ENCODE measurements at places on chromosomes 12 and 14.

GRCh38 chr12:1666685-1667162 lies 24.1 kb upstream of the ADIPOR2 start:
- DNase-seq = no peak

DNA sequence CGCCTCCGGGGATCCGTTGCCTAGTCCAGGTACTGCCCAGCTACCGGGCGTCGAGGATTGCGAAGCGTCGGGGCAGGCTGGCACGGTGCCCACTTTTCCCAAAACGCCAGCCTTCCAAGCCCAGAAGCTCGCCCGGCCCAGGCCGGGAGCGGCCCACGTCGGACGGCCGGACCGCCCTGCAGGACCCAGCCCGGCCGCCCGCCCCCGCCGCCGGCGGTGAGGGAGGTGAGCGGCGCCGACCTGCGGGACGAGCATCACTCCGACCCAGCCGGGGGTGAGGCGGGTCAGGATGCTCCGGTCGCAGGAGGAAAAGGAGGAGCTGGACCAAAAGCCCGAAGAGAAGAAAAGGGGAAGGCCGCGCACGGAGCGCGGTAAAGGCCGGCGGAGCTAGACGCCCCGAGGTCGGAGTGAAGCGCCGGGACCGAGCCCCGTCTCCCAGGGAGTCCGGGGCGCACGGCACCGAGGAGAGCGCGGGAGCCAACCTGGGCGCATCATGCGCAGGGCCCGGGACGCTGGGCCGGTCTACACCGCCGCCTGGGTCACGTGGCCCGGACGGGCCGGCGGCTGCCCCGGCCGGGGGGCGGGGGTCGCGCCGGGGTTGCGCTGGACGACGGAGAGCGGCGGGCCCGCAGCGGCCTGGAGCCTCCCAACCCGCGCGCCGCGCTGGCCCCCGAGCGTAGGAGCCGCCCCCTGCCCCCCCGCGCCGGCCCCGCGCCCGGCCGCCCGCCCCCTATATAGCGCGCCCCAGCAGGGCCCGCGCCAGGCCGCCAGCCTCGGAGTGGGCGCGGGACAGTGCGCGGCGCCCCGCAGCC lies at the start of gene AQP5:
Gene AQP5, plus strand, starts transcription at position 762 of the 812 bp plus-strand sequence. CDS start 146 bp downstream, outside the sequence.
- DNase-seq = no peak

DNA sequence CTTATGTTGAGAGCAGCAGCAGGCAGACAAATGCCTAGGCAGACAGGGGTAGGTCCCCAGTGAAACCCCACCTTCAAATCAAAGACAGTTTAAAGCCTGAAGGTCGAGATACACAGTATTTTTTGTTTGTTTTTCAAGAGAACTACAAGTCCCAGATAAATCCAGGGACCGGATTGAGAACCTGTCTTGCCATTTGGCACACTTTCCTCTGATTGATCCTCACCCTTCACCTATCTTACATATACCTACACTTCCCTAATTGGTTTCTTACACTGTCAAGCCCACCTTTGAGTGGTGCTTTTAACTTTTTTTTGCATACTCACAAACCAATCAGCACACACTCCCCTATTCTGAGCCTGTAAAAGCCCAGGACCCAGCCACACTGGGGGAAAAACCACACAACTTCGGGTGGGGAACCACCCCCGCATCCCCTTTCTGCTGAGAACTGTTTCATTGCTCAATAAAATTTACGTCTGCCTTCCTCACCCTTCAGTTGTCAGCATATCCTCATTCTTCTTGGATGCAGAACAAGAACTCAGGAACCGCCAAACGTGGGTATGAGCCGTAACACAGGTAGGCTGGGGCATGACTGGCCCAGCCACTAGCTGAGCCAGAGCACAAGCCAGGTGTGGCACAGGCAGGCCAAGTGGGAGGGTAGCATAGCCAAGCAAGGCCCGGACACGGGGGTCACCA lies 11.1 kb downstream of the DICER1 start:
- no peak for DNase-seq

DNA sequence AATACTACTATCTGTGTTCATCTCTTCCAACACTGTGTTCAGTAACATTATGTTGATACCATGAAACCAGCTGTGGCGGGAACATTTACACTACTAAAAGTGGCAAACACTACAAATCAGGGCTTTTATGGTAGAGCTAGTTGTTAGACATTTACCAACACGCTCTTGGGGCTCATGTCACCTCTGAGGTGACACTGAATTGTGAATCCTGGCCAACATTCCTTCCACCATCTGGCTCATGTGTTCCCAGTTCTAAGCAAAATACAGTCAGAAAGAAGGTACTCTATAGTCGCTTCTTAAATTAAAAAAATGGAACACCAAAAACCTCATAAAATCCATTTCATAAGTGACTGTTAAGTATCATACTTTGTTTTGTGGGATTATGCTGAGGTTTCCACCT lies 436.6 kb downstream of the FUT8 start:
- DNase-seq = no peak

- DNase-seq = no peak
Measured at GRCh38 chr12:68850390-68850789, 42.4 kb downstream of the MDM2 start.

DNA sequence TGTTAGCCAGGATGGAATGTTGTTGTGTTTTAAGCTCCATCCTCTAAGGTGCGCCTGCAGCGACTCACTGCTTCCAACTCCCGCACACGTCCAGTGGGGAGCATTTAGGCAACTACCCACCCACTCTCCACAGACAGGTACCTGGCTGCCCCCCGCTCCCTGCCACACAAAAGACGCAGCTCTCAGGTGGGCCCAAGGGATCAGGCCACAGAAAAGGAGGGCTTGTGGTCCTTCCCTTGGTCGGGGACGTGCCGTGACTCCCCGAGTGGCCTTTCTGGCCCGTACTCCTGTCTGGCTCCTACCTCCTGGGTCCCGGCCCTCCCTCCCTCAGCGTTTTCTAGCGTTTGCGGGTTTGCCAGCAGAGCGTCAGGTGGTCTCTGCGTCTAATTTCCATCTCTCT lies 16.2 kb downstream of the TEDC1 start:
- DNase-seq = no peak

DNA sequence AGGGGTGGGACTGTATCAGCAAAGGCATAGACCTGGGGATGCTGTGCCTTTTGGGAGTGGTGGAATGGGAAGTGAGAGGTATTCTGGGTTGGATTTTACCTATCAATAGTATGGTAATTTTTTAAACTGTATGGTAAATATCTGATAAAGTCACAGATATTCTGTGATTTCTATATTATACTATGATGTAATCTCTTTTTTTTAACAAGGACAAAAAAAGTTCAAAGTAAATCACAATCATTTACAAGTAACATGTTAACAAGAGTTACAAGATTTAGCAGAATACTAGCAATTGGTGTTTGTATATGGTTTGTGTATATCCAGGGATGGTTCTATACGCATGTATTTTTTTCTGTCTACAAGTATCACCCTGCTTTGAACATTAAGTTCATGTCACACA lies 56.0 kb downstream of the BMAL2 start:
- no peak for DNase-seq

GRCh38 chr12:123164222-123164621 lies 13.3 kb upstream of the PITPNM2 start:
- no peak for DNase-seq

GRCh38 chr14:53894456-53894855 lies 62.2 kb downstream of the BMP4 start:
- DNase-seq = peak; percentile 75

GRCh38 chr12:114302117-114302516 lies 103.8 kb downstream of the TBX5 start:
- no peak for DNase-seq

- DNase-seq = no peak
Measured at GRCh38 chr14:52272375-52272774, 4.9 kb downstream of the PTGDR start.

GRCh38 chr12:8127138-8127537 lies 3.7 kb downstream of the CLEC4A start:
- DNase-seq = no peak

- no peak for DNase-seq
Measured at GRCh38 chr12:130286741-130287440, 50.8 kb upstream of the PIWIL1 start.

DNA sequence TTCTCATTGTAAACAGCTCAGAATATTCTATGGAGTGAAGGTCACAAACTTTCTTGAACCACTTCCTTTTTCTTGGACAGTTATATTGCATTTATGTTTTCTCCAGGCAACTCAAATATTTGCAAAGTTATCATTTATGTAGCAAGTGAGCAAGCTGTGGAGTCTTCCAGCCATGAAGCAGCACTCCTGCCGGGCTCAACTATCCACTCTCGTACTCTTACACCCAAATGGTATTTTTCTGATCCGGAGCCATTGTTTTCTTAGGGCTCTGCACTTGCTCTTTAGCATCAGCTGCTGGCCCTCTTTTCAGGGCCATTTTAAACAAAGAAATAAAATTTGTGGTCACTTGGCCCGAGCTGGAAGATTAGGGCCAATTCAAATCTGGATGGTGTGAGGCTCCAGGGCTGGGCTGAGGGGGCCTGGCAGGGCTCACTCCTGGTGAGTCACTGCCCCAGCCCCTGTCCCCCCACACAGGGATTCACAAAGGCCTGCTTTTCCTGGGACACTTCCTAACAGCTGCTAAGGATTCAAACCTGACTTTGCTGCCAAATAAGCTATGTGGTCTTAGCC lies 19.7 kb downstream of the SYNE3 start:
- no peak for DNase-seq

DNA sequence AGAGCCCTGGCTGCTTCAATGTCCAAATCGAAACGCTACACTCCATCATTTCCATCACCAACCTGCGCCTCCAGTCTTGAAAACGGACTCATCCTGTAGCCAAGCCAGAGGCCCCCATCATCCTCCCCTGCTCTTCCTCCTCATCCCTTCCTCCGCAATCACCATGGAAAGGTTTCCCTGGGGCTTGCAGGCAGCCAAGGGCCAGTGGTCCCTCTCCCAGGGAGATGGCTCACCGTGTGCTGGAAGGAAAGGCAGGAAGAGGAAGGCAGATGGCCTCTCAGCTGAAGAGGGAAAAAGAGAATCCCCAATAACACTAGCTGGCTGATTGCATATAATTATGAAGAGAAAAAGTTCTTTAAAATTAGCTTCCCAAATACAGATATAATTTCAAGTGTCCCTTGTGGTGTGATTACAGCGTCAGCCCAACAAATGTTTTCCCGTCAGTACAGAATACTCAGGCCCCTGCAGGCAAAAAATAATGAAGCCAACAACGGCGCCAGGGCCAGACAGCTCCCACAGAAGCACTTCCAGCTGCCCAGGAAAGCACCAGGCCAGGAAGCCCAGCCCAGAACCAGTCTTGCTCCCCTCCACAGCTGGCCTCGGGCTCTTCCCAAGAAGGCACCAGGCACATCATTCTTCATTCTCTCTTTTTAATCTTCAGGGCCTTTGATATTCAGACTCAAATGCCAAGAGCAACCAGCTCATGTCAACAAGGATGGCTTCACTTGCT lies 24.7 kb downstream of the ITPK1 start:
- peak; percentile 57 for DNase-seq

DNA sequence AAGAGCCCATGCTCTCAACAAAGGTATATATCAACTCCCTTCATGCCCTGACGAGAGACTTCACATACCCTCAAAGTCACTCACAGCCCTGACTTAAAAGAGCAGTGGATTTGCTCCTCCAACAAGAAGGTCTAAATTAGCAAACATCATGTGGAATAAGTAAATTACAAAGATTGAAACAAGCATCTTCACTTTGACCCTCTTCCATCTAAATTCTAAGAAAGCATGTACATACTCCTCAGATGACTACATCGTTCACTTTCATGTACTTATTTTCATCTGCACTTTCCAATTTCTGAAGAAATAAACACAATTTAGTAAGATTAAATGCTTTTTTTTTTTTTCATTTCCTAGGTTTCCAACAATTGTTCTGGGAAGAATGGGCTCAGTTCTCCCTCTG lies 38.6 kb upstream of the KRR1 start:
- no peak for DNase-seq

GRCh38 chr14:52076334-52076733 lies 7.5 kb upstream of the NID2 start:
- no peak for DNase-seq

DNA sequence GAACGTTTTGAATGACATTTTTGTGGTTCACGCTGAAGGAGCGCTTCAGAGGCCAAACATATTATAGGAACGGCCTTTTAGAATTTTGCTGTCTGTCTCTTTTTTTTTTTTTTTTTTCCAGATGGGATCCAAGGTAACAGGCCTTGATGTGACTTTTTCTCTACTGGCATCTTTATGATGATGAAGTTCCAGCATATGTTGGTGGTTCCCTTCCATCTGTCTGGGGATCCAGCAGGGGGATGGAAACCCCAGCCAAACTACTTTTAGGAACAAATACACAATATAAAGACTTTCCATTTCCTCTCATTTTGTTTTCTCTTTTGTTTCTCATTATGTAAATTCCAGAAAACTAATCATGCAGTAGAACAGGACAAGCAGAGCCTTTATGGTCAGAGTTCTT lies 239.3 kb upstream of the PRICKLE1 start:
- DNase-seq = no peak

DNA sequence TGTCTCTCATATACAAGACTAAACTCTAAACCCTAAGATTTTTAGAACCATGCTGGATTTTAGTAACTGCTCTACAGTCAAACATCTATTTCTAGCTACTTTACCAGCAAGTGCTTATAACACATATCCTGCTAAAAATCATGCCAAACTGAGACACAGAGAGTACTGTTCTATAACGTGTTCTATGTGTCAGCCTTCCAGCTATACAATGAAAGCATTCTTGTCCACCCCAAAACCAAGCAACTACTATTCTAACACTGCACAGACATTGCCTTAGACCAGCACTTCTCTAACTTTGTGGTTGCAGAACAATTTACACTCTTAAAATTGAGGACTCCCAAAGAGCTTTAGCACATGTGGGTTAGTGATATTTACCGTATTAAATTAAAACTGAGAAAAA lies 85.7 kb downstream of the SPPL3 start:
- DNase-seq = no peak

DNA sequence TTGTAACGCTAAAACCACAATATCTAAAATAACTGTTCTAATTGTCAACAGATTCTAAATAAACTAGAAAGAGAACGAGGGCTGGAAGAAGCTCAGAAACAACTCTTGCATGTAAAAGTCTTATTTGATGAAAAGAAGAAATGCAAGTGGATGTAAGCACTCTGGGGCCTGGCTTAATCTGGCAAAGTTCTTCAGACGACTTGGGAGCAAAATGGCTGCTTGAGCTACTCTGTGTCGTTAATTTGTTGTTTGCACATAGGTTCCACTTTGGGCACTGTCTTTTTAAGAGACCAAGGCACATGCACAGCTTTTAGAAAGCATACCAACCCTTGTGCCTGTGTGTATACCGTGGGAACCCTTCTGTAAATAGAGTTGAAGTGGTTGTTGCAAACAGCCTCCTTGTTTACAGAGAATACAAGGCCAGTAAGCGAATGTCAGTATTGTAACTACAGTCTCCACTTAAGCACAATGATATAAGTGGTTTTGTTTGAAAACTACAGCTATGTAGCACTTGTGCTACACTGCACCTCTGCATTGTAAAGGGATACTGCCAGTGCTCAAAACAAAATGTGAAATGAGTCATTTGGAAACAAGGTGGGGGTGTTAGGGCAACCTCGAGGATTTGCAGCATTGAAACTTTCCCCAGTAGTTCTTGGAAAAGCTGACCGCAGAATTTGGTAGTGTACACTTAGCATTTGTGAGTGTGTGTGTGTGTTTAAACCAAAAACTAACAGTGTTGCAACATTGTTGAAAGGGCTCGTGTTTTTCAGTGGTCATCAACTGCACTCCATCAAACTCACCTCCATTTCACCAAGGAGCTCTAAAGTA lies 154.3 kb downstream of the CEP83 start:
- DNase-seq = no peak

- DNase-seq = no peak
Measured at GRCh38 chr14:105088812-105089745, 23.8 kb upstream of the GPR132 start.
